Stimulated activated CD4-positive, alpha-beta T cell treated with anti-CD3 and anti-CD28 coated beads, Interleukin-12 subunit alpha, Interleukin-12 subunit beta, amount 100 ng/mL, for 4 hours (primary cell): ENCODE measurements at places on chromosomes 1 and 21.
A peak's percentile ranks its signal among the peaks of the same experiment; 100 is the strongest.

- DNase-seq = no peak
Observed at GRCh38 chr1:81190003-81190402, 610.7 kb upstream of the ADGRL2 start.

DNA sequence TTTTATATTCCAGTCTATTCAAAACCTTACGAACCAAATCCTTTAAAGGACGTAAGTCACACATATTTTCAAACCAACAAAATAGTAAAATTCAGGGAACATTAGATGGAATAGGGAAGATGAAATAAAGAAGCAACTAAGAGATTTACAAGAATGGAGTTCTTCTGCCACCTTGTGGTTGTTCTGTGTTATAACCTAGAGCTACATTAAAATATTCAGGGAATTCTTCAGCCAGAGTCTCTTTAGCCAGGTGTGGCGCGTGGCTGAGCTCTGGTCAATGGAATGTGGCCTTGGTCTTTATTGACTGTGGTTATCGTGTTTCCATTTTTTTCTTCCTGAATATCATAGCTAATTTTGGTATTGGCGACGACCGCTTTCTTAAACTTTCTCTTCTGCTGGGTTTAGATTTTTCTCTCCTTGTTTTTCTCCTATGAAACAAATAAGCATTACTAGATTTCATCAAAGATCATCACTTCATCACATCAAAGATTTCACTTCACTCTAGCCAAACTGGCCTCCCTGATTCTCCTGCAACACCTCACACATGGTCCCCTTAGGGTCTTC is 221.3 kb downstream of the MRPL39 start:
- DNase-seq = no peak

- DNase-seq = no peak
Observed at GRCh38 chr1:202107801-202108731, 14.7 kb upstream of the GPR37L1 start.

DNA sequence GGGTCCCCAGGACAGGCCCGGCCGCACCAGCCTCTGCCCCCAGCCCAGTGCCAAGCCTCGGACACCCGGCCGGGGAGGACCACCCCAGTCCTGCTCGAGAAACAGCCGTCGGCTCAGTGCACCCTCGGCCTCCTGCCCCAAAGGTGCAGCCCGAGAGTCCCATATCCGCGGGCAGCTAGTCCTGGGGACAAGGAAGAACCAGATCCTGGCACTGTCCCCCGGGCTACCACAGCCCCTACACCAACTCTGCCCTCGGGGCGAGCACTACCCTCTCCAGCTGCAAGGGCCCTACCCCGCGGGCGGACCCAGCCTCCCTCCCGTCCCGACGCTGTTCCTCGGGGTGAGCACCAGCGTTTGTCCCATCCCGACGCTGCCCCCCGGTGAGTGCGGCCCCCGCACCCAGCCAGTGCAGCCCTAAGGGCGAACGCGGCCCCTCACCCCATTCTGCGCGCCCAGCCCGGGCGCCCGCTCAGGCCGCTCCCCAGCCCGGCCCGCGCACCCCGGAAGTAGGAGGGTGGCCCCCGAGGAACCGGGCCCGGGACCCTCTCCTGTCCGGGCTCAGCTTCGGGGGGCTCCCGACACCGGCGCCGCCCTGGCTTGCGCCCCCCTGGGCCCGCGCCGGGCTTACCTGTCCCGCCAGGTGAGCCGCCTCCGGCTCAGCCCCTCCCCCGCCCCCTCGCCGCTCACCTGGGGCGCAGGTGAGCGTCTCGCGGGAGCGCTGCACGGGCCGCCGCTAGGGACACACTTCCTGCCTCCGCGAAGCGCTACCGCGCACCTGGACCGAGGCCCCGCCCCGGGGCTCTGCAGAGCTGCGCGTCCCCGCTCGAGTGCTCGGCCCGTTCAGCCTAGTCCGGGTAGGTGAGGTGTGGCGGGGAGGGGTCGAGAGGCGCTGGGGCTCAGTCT is at the start of gene KDF1:
Gene KDF1, minus strand, starts transcription at position 747 of the 903 bp plus-strand sequence. CDS start 8,088 bp downstream, outside the sequence.
- peak; percentile 35 for DNase-seq

- no peak for DNase-seq
Observed at GRCh38 chr21:36540700-36541099, 60.8 kb upstream of the CLDN14 start.

DNA sequence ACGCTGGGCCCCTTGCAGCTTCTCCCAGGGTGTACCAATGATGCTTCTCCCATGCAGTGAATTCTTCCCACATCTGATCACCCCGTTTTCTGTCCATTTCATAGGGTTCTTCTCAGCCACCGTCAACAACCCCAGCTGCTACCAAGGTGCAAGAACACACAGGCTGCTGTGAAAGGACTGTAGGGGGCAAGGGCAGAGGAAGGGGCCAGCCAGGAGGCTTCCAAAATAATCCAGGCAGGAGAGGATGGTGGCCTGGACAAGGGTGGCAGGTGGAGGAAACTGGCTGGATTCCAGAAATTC is 113.3 kb upstream of the WNT4 start:
- DNase-seq = no peak

DNA sequence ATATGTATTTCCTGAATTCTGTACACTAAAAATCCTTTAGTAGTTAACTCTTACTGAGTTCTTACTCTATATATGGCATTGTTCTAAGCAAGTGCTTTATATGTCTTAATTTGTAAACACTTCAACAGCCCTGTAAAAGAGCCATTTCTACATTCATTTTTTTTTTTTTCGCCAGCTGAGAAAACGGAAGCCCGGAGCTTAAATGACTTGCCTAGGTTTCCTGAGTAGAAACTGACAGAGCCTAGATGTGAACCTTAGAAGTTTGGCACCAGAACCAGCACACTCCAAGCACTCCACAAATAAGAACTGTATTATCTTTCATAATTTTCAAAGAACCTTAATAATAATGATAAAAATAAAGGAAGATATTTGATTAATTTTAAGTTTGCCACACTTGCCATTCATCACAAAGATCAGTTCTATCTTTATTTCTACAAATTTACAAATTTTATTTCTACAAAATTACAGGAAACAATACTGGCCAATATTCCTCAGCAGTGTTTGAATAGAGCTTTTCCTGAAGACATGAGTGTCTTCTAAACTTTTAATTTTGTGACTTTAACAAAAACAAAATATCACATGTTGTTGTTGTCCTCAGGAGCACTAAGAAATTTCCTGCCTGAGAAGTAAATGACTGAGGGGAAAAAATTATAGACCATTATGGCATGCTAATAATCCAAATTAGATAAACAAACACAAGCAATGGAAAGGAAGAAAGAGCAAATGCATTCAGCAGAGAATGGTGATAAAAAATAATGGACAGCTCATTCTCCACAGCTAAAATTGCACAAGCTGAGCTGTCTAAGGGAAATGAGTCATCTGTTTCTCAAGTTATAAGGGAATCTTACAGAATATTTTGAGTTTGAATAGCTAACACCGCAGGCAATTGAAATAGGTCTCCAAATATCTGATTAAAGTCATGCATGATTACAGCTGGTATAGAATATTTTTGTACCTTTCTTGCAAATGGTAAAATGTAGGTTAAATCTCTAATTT is 71.2 kb downstream of the DPYD start:
- DNase-seq = no peak

DNA sequence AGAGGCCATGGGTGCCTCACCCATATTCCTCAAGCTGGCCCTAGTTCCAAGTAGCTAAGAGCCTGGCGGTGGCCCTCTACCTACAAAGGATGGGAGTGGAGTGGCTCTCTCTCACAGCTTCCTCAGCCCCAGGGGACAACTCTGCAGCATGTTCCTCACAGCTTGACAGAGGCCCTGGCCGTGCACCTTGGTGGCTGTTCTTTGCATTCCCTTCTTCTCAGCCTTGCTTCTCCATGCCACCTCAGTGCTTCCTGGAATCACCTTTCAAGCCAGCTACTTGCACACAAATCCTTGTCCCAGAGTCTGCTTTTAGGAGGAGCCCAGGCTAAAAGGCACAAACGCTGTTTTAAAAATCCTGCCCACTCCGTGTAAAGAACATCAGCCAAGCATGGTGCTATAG is 69.0 kb upstream of the DIRAS3 start:
- no peak for DNase-seq

DNA sequence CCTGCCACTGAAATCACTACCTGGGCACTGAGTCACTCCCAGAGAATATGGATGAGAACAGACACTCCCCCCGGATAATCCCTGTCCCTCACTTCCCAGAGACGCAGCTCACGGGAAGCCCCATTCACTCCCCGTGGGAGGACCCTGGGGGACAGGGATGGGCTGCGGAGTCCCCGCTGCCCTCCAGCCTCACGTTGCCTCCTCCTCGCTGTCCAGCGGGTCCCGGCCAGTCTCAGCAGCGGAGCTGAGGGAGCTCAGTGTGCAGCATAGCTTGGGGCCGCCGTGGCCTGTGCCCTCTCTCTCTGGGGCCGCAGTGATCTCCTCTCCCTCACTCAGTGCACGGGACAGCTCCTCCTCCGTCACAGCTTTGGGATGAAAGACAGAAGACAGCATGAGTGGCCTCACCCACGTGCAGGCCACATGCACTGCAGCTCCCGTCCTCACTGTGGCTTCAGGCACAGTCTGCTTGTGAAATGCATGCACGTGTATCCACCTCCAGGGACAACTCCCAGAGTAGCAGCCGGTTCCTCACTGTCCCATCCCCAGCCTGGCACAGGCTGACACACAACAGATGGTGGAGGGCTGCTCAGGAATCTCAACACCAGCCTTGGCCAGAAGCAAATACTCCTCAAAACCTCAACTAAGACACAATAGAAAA is 7.4 kb downstream of the CFAP410 start:
- DNase-seq = no peak

- DNase-seq = no peak
Observed at GRCh38 chr1:18676332-18676781, 45.7 kb downstream of the PAX7 start.

DNA sequence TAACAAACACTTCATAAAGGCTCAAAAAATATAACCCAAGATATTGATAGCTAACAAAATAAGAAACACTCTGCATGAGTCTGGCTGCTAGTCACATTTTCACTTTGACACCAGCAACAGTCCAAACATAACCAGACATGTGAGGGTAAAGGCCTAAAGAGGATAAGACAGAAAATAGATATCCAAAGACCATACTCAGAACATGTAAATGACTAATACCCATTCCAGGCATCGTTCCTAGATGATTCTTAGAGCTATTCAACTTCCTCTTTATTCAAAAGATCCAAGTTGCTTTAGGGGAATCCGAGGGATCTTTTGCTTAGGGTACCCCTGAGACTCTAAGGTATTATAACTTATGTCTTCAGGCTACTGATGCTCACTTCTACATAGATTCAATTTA is 5.1 kb downstream of the COL24A1 start:
- no peak for DNase-seq

DNA sequence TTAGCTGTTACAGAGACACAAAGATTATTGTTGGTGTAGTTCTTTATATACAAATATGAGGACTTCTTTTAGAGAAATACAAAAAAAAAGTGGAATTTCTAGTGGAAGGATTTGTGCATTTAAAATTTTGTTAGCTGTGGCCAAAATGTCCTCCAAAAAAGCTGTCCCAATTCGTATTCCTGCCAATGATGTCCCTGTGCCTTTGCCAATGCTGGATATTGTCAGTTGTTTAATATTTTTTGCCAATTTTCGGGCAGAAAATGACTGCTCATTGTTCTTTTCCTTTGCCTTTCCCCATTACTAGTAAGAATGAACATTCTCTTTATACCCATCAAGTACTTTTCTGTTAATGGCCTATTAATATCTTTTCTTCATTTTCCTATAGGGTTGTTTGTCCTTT is 110.0 kb upstream of the HOOK1 start:
- DNase-seq = no peak

DNA sequence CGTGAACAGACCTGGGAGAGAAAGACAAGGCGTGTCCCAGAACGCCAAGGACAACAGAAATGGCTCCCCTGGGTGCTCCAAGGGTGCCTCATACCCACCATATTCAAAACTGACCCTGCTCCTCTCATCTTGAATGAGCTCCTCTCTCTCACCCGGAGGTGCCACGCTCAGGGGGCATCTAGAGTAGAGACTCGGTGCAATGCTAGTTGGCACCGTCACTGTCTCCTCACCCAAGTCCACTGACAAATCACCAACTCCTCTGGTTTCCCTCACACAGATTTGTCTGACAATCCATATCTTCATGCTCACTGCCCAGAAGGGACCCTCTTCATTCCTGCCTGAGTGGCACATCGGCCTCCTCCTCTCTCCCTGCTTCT is 5.0 kb downstream of the TMEM125 start:
- no peak for DNase-seq

GRCh38 chr1:202073206-202073605 is 49.5 kb upstream of the GPR37L1 start:
- no peak for DNase-seq

GRCh38 chr1:109162626-109163025 is 48.7 kb downstream of the ELAPOR1 start:
- no peak for DNase-seq

DNA sequence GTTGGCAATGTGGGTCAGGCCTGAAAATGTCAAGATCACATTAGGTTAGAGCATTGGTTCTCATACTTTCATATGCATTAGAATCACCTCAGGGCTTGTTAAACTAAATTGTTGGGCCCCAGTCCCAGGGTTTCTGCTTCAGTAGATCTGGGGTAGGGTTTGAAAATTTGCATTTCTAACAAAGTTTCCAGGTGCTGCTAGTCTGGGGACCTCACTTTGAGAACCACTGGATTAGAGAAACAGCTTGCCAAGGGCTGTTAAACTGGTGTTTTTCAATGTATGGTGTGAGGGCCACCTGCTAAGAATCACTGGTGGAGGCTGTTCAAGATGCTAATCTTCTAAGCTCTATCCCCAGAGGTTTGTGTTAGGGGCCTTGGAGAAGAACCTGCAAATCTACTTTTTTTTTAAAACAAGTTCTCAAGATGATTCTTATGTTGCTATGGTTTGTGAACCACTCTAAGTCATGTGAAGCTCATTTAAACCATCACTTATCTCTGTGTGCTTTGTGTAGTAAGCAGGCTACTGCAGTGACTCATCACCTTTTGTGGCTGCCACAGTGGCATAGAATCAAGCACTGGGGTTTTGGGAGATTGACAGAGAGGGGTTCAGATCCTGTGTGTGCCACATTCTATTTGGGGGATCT is 152.2 kb downstream of the S1PR1 start:
- no peak for DNase-seq

- DNase-seq = peak; percentile 13
Observed at GRCh38 chr1:208242941-208243526, 1.1 kb downstream of the PLXNA2 start.

DNA sequence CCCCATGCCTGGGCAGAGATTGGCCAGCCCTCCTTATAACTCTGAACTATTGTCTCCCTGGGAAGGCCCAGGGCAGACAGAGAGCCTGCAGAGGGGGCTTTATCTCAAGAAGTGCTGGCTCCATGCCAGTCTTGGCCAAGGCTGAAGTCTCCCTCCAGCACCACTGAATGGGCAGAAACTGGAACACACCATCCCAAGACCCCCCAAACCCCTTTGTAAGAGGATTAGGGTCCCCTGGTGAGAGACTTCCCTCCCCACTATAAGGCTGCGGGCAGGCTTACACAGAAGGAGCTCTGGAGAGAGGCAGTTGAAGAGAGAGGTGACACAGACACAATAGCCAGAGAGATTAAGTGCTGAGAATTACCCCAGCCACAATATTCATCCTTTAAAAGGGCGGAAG is 97.2 kb downstream of the NAV1 start:
- no peak for DNase-seq
